ENCODE measurements at places on chromosomes 2 and 18.
A peak's percentile ranks its signal among the peaks of the same experiment; 100 is the strongest.

DNA sequence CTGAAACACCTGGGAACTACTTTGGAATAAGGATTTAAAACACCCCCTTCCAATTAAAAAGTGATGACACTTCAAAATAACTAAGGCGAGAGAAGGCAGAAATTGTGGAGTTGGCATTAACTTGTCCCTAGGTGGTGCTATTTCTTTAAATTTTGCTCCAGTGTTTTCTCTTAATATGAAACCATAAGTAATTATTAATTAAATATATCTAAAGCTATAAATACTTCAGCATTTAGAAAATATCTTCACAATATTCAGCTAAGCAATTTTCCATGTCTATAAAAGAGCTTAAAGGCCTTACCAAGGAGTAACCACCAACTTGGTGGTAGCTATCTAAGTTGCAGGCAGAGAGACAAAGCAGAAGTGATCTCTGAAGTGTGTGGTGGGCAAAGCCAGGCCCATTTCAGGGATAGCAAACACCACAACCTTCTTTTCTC, 186.8 kb upstream of the PGAP1 start:
- peak; percentile 40 for DNase-seq

- no peak for DNase-seq
Observed at GRCh38 chr2:133953524-133953923, 300.3 kb upstream of the MGAT5 start.

- DNase-seq = peak; percentile 27
Observed at GRCh38 chr2:113757138-113757657, 756 bp upstream of the SLC35F5 start.

DNA sequence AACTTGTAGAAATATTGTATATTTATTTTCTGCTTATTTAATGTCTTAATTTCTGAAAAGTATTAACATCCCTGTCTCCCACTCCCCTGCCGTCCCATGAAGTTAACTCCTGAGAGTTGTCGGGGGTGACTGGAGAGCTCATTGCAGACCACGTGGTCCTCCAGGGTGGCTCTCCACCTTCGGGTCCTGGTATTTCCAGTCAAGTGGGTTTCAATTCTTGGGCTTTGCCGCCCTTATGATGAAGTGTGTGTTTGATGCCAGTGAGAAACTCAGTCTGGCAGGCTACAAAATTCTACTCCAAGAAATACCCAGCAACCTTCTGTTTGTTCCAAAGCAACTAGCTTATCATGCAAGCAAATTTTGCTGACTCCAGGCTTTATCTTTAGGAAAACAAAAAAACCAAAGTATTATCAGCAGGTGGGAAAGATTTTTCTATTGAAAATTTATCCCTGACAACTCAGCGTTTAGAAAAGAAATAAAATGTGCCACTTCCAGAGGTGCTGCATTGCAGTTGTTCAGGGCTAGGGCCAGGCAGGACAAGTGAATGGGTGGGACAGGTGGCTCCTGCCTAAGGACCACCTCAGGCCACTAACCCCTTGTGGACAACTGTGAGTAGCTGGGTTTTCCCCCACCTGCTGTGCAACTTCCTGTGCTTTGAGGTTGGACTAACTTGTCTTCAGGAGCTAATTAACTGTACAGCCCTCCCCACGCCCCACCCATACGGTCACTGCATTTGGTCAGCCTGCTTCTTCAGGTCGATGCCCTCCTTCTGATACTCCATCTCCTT, 46.6 kb downstream of the BCL2L11 start:
- peak; percentile 28 for DNase-seq

- no peak for DNase-seq
Observed at GRCh38 chr2:160389875-160390274, 103.7 kb downstream of the RBMS1 start.

- DNase-seq = no peak
Observed at GRCh38 chr18:77165503-77166188, 33.1 kb upstream of the MBP start.

DNA sequence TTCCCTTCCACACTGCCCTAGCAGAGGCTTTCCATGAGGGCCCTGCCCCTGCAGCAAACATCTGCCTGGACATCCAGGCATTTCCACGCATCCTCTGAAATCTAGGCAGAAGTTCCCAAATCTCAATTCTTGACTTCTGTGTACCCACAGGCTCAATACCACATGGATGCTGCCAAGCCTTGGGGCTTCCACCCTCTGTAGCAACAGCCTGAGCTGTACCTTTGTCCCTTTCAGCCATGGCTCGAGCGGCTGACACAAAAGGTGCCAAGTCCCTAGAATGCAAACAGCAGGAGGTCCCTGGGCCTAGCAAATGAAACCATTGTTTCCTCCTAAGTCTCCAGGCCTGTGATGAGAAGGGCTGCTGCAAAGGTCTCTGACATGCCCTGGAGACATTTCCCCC, 744.5 kb upstream of the LINC00305 start:
- DNase-seq = peak; percentile 18

DNA sequence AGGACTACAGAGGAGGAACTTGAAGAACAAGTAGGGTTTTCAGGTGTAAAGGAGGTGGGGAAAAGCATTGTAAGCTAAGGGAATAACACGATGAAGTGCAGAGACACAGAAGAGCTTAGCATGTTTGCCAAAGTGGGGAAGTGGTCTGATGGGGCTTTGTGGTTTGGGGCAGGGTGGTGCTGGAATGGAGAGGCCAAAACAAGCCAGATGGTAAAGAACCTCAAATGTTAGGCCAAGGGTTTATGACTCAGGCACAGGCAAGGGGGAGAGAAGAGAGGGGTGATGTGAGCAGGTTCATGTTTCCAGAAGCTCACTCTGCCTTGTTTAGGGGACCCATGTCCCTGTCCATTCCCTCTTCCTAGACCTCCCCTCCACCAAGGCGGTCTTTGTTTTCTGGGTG, 104.5 kb upstream of the YWHAQ start:
- DNase-seq = no peak
